Activated T-cell treated with anti-CD3 and anti-CD28 coated beads for 1 hour (primary cell): ENCODE measurements at places on chromosomes 11 and 22.

DNA sequence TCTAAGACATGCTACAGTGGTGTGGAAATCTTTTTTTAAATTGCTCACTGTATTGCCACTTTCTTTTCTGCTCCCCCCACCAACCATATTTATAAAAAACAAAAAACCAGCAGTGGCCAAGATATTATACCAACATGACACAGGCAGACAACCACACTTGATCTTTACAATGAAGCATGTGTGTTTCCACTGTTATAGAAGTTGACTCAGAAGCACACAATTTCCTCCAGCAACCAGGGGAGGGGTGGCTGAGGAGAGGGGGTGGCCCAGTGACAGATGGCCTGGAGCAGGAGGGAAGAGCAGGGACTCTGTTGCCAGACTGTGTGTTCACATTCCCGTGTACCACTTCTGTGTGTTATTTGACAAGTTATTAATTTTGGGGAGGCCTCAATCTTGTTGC, 14.8 kb downstream of the CD59 start:
- no peak for DNase-seq

DNA sequence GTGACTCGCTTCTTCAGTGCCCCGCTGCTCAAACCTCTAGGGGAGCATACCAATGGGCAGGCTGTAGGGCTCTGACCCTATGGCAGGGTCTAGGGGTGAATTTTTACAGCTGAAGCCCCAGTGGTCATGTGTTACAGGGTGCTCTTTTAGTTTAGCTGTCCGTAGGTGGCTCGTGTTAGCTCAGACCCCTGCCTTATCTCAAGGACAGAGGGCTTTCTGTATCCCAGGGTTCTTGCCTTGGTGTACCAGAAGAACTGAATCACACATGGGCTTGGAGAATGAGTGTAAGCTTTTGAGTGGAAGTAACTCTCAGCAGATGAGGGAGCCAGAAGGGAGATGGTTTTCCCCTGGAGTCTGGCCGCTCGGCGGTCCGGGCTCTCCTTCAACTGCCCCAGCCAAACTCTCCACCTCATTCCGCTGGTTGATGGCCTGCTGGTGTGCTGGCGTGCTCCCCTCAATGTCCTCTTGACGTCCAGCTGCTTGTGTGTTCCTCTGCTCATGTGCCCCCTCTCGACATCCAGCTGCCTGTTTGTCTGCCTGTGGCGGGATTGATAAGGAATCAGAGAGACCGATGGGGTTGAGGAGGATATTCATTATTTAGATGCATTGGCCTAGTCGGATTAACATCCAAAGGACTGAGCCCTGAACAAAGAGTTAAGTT, 37.5 kb downstream of the BIRC2 start:
- DNase-seq, result no peak

GRCh38 chr22:35102663-35103062, 36.7 kb downstream of the ISX start:
- DNase-seq, result no peak

- no peak for DNase-seq
Measured at GRCh38 chr11:131537196-131537595, 166.8 kb downstream of the NTM start.

DNA sequence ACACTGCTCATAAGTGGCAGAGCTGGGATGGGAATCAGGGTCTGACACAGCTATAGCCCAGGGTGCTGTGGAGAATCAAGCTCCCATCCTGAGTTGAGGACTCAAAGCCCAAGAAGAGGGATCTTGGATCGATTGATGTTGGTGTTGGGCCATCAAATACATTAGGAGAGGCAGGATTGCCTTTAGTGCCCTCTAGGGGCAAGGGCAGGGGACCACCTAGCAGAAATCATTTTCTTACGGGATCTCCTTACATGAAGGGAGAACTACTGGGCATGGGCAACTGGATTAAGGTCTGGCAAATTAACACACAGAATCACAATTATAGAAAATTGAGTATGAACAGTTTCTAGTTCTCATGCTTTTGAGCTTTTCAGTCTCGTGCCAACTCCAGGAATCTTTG, 24.9 kb upstream of the EMSY start:
- DNase-seq, result no peak

- DNase-seq, result no peak
Measured at GRCh38 chr11:79720115-79720514, 279.3 kb upstream of the TENM4 start.

- no peak for DNase-seq
Measured at GRCh38 chr22:32576553-32577253, 102.1 kb downstream of the FBXO7 start.

- no peak for DNase-seq
Measured at GRCh38 chr22:31398231-31398630, 1.2 kb upstream of the DRG1 start.

DNA sequence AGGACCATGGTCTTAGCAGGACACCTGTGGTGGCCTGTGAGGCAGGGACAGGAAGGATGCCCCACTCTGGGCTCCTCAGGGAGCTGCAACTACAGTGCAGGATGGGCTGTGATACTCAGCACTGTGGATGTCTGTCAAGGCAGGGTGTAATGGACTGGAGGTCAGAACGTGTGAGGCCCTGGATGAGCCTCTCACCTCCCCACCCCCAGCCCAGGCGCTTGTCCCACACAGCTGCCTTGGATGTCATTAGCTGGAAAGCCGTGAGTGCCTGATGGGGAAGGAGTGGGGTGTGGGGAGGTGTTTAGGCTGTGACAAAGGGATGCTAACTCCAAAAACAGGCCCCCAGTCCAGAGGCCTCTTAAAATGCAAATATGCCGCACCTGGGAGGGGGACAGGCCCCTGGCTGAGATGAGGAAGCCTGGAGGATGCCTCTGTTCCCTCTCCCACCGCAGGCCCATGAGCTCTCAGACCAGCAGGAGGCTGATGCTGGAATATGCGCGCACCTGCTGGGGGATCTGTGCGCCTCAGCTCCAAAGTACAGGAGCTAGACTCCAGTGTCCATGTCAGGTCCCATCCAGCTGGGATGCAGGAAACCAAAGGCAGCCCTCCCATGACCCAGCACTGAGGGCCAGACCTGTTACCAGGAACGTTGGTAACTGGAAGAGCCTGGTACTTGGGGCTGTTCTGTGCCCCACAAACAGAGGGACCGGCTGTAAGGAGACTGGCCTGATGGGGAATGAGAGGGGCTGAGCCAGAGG, 25.1 kb downstream of the RSPH14 start:
- DNase-seq, result no peak

GRCh38 chr11:92384358-92384757, 159.7 kb downstream of the FAT3 start:
- no peak for DNase-seq

GRCh38 chr22:42910221-42910942, 53.3 kb upstream of the ARFGAP3 start:
- no peak for DNase-seq
